Cardiac septum (tissue), 1 donor: ENCODE measurements at places on chromosomes 16 and 17.
A peak's percentile ranks its signal among the peaks of the same experiment; 100 is the strongest.

DNA sequence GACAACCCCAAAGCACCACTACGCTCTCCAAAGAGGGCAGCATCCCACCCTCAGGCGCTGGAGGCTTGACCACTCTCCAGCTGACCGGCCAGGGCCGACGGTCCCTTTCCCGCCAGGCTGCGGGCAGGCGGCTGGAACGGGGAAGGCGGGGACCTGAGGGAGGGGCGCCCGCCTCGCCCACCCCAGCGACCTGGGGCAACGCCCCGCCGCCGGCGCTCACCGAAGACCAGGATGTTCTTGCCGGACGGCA lies 431 bp downstream of the DYNC1LI2 start:
- no peak for DNase-seq

- no peak for DNase-seq
These were observed 19.2 kb downstream of the FAM234A start for GRCh38 chr16:253833-254232.

DNA sequence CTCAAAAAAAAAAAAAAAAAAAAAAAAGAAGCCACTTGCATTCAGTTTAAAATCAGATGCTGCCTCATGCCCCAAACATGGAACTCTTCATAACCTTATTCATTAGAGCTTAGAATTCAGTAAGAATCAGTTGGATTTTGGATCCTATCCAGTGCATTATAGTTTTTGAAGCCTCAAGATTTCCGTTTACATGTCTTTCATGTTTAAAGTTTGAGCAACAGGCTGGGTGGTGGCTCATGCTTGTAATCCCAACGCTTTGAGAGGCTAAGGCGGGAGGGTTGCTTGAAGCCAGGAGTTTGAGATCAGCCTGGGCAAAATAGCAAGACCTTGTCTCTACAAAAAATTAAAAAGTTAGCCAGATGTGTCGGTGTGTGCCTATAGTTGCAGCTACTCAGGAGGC lies 55.0 kb downstream of the SNTB2 start:
- DNase-seq = no peak

DNA sequence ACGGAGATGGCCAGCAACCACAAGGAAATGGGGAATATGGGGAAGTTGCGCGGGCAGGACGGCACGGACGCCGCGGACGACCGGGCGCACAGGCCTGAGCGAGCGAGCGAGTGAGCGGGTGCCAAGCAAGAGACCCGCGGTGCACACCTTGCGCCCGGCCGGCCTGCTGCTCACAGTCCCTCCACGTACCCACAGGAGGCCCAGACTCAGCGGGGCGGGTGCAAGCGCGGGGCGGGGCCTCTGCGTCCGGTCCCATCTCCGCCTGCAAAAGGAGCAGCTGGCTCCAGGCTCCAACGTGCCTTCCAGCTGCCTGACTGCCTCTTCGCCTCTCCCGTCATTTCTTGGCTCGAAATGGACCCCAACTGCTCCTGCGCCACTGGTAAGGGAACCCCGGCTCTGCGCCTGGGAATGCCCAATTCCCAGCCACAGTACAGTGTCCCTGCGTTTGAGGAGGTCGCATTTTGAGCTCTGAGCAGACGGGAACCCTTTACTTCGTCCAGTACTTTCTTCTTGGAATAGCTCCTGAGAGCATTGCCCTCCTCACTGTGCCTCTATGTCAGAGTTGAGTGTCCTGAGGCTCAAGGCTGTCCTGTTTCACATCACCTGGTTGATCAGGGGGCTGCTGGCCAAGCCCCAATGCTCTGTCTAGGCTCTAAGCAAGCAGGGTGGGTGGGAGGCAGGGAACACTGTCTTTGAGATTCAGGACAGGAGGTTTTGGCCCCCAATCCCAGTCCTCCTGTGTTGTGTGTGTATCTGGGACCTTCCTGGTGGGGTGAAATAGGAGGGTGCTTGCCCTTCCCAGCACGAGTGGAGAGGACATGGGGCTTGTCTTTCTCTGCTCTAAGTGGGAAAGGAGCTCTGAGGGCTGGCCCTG lies 8.1 kb upstream of the MT1E start:
- peak; percentile 87 for DNase-seq

GRCh38 chr17:4487820-4488716 lies 10.6 kb upstream of the SPNS2 start:
- no peak for DNase-seq

DNA sequence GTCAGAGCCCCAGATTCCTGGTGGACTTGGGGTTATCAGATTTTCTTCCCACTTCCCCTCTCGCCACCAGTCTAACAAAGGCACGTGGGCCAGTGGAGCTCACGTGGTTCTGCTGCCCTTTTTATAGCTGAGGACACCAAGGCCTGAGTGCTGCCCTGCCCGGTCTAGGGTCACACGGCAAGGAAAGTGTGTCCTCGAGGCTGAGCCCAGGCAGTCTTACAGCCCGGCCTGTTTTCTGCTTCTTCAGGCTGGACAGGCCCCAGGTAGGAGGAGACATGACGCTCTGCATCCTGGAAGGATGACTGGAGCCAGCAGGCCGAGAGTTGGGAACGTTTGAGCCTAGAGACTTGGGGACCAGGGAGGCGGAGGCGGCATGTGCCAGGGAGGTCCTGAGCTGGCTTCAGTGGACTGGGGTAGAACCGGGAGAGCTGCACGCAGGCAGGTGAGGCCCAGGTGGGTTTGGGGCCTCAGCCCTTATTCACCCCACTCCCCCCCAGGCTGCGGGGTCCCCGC lies 3.5 kb downstream of the CTRB1 start:
- DNase-seq = no peak
